Naive B cell (primary cell): ENCODE measurements at places on chromosomes 6 and 20.
A peak's percentile ranks its signal among the peaks of the same experiment; 100 is the strongest.

DNA sequence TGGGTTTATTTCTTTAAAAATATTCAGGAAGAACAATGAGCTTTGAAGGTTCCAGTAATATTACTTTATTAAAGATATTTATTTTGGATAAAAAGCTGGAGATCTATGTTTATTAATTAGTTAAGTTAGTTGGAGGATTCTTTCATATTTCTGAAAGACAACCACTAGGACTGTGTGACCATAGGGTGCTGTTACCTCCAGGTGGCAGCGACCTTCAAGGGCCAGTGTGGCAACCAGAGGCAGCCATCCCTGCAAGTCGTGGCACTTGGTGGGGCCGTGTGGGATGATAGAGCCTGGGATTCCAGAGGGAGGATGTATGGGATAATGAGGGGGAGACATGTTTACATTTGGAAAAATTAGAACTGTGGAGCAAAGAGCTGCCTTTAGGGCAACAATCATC lies 95.5 kb upstream of the SCP2D1 start:
- no peak overlapping the region for H3K4me3 ChIP-seq
- H3K27me3 ChIP-seq: no peaks in the 10 kb centered on the region
- peaks cover 20% of the 10 kb centered on the region for H3K36me3 ChIP-seq
- H3K27ac ChIP-seq: no peak overlapping the region

- peaks cover 16% of the 10 kb centered on the region for H3K27me3 ChIP-seq
- no peaks in the 10 kb centered on the region for H3K36me3 ChIP-seq
- H3K27ac ChIP-seq: no peak overlapping the region
- no peak for DNase-seq
These were observed 419.7 kb downstream of the CD109 start for GRCh38 chr6:74115674-74116073.

DNA sequence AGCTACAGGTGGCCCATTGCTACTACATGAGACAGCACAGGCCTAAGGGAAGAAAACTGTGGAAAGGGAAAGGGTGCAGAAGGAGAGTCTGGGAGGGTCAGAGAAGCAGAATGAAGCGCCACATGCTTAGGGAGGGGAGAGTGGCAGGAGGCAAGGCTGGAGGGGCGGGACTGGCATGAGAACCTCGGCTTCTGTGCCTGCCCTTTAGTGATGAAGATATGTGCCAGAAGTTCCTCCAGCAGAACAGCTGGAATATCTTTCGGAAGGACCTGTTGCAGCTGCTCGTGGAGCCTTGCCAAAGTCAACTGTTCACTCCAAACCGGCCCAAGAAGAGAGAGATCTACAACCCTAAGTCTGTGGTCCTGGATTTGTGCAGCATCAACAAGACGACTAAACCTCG lies 61.8 kb downstream of the CNBD2 start:
- no peak overlapping the region for H3K4me3 ChIP-seq
- H3K36me3 ChIP-seq: peaks cover 5% of the 10 kb centered on the region
- no peak overlapping the region for H3K27ac ChIP-seq

GRCh38 chr6:814378-815347 lies 121.7 kb upstream of the EXOC2 start:
- no peaks in the 10 kb centered on the region for H3K27me3 ChIP-seq
- H3K4me1 ChIP-seq: peaks cover 58% of the 10 kb centered on the region
- peak; percentile 27 for DNase-seq

DNA sequence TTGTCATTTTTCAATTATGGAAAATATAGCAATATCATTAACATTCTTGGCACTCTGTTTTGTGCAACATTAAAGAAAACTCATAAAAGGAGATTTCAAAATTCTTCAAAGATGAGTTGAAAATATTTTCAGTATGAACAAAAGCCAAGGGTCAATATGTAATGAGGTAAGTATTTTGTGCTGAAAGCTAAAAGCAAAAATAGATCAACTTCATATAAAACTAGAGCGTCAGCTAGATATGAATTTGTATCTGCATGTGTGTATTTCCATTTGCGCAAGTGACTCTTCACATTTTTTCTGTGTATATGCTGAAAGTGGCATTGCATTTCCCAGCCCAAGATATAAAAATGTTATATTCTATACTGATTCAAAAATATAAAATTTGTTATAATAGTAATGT lies 492.1 kb upstream of the EYS start:
- H3K4me3 ChIP-seq: no peak overlapping the region
- H3K4me1 ChIP-seq: no peaks in the 10 kb centered on the region
- no peaks in the 10 kb centered on the region for H3K27me3 ChIP-seq
- no peak for DNase-seq
- H3K27ac ChIP-seq: no peak overlapping the region

GRCh38 chr20:41329435-41330342 lies 10.9 kb upstream of the LPIN3 start:
- H3K27me3 ChIP-seq: no peaks in the 10 kb centered on the region
- no peak overlapping the region for H3K27ac ChIP-seq
- H3K4me3 ChIP-seq: peak overlapping the region; percentile 30
- peaks cover 12% of the 10 kb centered on the region for H3K4me1 ChIP-seq

- peak overlapping the region; percentile 29 for H3K27ac ChIP-seq
- peaks cover 32% of the 10 kb centered on the region for H3K27me3 ChIP-seq
- no peaks in the 10 kb centered on the region for H3K36me3 ChIP-seq
- DNase-seq: no peak
- H3K4me1 ChIP-seq: no peaks in the 10 kb centered on the region
- H3K4me3 ChIP-seq: no peak overlapping the region
These were observed 8.0 kb upstream of the TSHZ2 start for GRCh38 chr20:52964131-52964530.

GRCh38 chr20:63969838-63970713 lies at the start of gene ZNF512B:
TSS of gene ZNF512B (minus strand) at chr20:63969930. CDS start at chr20:63967950, 1,980 bp downstream.
- H3K27me3 ChIP-seq: no peaks in the 10 kb centered on the region
- peak within 1 kb of the TSS; percentile 91 for H3K4me3 ChIP-seq
- no peaks in the 10 kb centered on the region for H3K36me3 ChIP-seq
- H3K4me1 ChIP-seq: peaks cover 24% of the 10 kb centered on the region

DNA sequence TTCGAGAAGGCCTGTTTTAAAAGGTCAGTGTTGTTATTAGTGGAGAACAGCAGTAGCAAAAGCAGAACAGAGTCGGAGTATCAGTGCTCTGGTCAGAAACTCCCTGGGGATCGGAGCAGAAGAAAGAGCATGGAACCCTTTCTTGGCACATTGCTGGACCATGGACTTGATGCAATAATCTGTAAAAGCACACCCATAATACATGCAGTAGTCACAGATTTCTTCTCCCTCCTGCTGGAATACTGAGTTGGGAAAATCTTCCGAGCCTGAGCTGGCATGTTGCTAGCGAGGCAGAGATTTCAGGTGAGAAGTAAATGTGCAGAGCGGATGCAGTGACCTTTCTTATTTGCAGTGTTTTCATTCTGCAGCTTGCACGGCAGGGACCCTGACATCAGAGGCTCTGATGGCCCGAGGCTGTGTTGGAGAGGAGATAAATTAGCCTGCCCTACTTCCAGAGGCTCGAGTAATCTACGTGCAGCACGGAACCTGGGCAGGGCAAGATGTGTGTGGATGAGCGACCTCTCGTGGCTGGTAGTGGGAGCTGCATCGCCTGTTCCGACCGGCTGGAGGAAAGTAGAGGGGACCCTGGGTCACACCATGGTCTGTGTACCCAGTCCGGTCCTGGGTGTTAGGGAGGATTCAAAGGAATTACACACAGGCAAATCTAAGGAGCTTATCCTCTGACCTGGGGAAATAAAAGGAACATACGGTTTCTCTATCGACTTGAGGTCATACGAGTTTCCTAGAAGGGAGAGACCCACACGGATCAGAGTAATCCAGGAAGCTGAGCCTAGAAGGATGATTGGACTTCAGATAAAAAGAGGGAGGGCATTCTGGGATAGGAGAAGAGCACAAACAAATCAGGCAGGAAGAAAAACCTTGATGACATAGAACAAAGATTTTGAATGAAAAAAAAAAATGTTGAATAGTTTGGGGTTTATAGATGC lies 137.0 kb upstream of the STMND1 start:
- H3K4me3 ChIP-seq: no peak overlapping the region
- no peaks in the 10 kb centered on the region for H3K36me3 ChIP-seq
- no peak for DNase-seq
- peaks cover 4% of the 10 kb centered on the region for H3K4me1 ChIP-seq
- H3K27ac ChIP-seq: no peak overlapping the region
- H3K27me3 ChIP-seq: peaks cover 12% of the 10 kb centered on the region

GRCh38 chr20:48411919-48412522 lies 415.8 kb downstream of the PREX1 start:
- DNase-seq: no peak
- peaks cover 3% of the 10 kb centered on the region for H3K4me1 ChIP-seq
- no peaks in the 10 kb centered on the region for H3K36me3 ChIP-seq
- H3K4me3 ChIP-seq: no peak overlapping the region
- peaks cover 48% of the 10 kb centered on the region for H3K27me3 ChIP-seq
- peak overlapping the region; percentile 11 for H3K27ac ChIP-seq
